ENCODE measurements at places on chromosomes 2 and 18. TPM values are rescaled to one million over a fixed set of nuclear protein-coding genes. Genes with fewer than 3 reads are reported as not detected.

The CREG2 gene
- 9.9 TPM for total RNA-seq

The GCFC2 gene
- 17.2 TPM for total RNA-seq

The SLC35F5 gene
- total RNA-seq = 47.1 TPM

The C2orf66 gene
- total RNA-seq = 0.11 TPM

The HES6 gene
- 7.5 TPM for total RNA-seq

The SLC4A3 gene
- 3.7 TPM for total RNA-seq

The GREB1L gene
- 1.6 TPM for total RNA-seq

The FAM124B gene
- total RNA-seq = not detected

The RAX gene
- total RNA-seq = not detected

The TSPYL6 gene
- not detected for total RNA-seq

The TUBB8B gene
- not detected for total RNA-seq

The LBX2 gene
- 2.9 TPM for total RNA-seq

The ALPG gene
- total RNA-seq = 0.22 TPM

The TBR1 gene
- not detected for total RNA-seq

The IL1F10 gene
- total RNA-seq = not detected

The CDH19 gene
- 1.5 TPM for total RNA-seq

The KCTD1 gene
- 38.4 TPM for total RNA-seq

The TRABD2A gene
- 12.9 TPM for total RNA-seq

The INSIG2 gene
- 12.0 TPM for total RNA-seq

The C2orf15 gene
- total RNA-seq = 0.99 TPM

The CNDP1 gene
- not detected for total RNA-seq

The THSD7B gene
- total RNA-seq = not detected

The ANO7 gene
- total RNA-seq = 2.2 TPM

The AGXT gene
- total RNA-seq = not detected

The DSC3 gene
- total RNA-seq = 1.2 TPM

The CYTIP gene
- total RNA-seq = not detected

The ANKRD30BL gene
- not detected for total RNA-seq

The OTOS gene
- not detected for total RNA-seq

The PIEZO2 gene
- 1.3 TPM for total RNA-seq

The DPP4 gene
- total RNA-seq = 0.79 TPM

The PROM2 gene
- total RNA-seq = not detected

The ANKRD62 gene
- not detected for total RNA-seq

The INPP5D gene
- total RNA-seq = 0.60 TPM

The KCNF1 gene
- total RNA-seq = 43.9 TPM

The DNAJC5G gene
- not detected for total RNA-seq

The CFC1 gene
- total RNA-seq = not detected

The CXCR1 gene
- total RNA-seq = not detected

The LRATD1 gene
- 0.07 TPM for total RNA-seq

The TEX44 gene
- total RNA-seq = not detected

The CNGA3 gene
- total RNA-seq = not detected

The NAT8 gene
- not detected for total RNA-seq

The ZNF519 gene
- total RNA-seq = 1.7 TPM

The C2orf72 gene
- total RNA-seq = 5.3 TPM

The SLC5A7 gene
- not detected for total RNA-seq

The GALNT14 gene
- total RNA-seq = 44.9 TPM

The ADCYAP1 gene
- not detected for total RNA-seq

The MERTK gene
- 1.9 TPM for total RNA-seq

The CTAGE1 gene
- total RNA-seq = not detected

The TCF23 gene
- total RNA-seq = not detected

The C2orf81 gene
- 2.2 TPM for total RNA-seq

The BCL2L11 gene
- 7.5 TPM for total RNA-seq

The CRYGC gene
- total RNA-seq = not detected

The REG1B gene
- not detected for total RNA-seq

The NT5DC4 gene
- total RNA-seq = not detected

The SETBP1 gene
- 0.41 TPM for total RNA-seq

All from A549 treated with ZK216348 at 1 μM for 4 hours (cell line).